ENCODE measurements at places on chromosomes 2 and 18.

GRCh38 chr2:164538240-164538866 is 82.9 kb downstream of the GRB14 start:
- DNase-seq = peak; percentile 82

DNA sequence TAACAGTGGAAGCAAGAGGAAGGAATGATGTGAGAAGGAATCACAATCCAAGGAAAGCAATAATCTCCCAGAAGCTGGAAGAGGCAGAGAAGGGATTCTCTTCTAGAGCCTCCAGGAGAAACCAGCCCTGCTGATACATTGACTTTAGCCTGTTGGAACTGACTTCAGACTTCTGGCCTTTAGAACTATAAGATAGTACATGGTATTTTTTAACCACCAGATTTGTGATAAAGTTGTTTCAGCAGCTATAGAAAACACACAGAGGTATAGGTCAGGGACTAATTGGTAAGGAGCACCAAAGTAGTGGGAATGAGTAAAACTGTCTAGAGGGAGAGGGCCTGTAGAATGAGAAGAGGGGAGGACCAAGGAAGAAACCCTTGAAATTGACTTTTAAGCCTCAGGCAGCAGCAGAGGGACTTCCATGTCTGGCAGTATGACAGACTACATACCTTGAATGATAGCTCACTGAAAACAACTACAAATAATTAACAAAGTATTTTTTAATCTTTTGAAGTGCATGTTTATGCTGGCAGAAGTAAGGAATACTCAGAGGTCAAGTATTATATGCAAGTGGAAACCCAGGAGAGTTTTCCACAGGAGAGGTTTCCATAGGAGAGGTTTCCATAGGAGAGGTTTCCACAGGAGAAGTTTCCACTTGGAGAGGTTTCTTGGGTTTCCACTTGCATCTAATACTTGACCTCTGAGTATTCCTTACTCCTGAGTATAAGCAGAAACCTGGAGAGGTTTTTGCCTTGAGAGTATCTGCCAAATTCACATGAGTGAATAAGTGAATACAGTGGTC is 33.8 kb upstream of the TMEM17 start:
- DNase-seq = no peak

DNA sequence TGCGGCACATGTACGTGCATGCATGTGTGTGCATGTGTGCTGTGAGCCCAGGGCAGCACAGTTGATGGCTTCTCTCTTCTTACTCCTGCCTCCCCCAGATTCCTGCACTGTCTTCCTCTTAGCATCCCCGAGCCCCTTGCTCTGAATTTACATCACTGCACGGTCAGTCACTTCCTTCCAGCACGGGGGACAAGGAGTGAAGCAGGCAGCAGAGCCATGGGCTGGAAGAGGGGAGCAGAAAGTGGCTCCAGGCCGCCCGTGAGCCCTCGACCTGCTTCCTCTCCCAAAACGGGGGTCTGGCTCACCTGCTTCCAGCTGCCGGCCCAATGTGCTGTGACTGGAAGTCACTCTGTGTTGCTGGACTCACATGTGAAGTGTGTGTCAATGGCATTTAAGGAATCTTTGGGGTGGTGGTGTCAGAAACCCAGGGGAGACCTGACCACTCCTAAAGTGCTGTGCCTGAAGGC is 106.1 kb downstream of the FAM210A start:
- no peak for DNase-seq

DNA sequence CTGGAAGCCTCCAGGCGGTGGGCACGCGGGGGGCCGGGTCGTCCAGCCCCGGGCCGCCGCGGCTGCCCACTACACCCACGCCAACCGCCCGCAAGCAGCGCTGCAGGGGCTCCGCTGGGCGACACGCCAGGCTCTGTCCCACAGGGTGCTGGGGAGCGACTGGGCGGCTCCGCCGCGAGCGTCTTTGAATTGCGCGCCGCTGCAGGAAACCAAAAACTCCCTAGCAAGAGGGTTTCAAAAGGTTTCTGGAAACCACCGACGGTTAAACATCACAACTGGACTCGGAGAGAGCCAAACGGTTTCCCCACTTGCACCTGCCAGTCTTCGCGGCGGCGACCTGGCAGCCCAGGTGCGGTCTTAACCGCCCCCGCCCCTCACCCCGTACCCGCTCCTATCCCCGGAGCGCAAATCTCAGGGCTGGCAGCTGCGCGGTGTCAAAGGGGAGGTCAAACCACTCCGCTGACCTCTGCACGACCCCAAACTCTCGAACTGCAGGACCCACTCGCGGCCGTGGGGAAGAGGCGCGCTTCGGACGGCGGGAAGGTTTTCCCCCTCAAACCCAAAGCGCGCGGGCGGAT is 1.0 kb downstream of the CXCR4 start:
- no peak for DNase-seq

- no peak for DNase-seq
Measured at GRCh38 chr2:202065876-202066275, 7.2 kb upstream of the KIAA2012 start.

DNA sequence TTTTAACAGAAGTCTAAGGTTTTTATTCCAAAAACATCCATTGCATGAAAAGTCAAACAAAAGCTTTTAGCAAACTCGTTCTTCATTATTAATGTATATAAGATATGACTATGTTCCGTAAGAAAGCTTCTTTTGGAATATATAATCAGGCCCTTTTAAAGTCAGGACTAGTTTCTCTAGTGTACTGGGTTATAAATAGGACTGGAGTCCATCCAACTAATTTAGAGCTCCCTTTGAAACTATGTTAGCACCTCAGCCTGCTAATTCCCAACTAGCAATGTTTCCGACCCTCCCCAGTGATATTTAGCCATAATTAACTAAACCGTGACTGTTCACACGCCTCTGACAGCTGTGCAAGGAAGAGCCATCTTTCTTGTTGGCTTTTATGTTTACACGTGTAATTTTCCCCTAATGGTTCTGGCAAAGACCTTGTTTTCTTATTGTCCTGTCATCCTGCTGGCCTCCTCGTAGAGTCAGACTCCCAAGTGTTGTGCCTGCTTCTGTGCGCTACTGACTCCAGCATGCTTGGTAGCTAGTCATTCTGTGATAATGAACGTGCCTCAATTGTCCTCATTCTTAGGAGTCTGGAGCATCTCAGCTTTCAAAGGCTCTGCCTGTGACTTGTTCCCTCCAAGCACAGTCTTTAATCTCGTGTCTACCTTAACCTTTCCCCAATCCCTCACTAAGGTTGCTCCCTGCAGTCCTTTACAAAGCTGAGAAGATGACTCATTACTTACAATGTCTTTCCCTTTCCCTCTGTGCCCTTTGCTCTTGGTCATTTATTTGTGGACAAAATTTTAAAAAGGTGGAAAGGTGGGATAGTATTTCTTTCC is 172.2 kb upstream of the RASGRP3 start:
- no peak for DNase-seq
